ENCODE measurements at places on chromosomes 16 and 17.

- no peak for DNase-seq
Observed at GRCh38 chr16:14509055-14509454, 121.0 kb downstream of the PARN start.

GRCh38 chr17:35083071-35083470 is 19.6 kb upstream of the RFFL start:
- DNase-seq: no peak

GRCh38 chr16:85136213-85136701 is 24.0 kb upstream of the CIBAR2 start:
- no peak for DNase-seq

GRCh38 chr17:79152110-79152509 is 77.5 kb downstream of the ENGASE start:
- DNase-seq: no peak

- DNase-seq: no peak
Observed at GRCh38 chr17:50731575-50732460, 12.4 kb downstream of the LUC7L3 start.

All from activated CD4-positive, CD25-positive, alpha-beta regulatory T cell (primary cell).